ENCODE measurements at places on chromosomes 7 and 10. TPM values are rescaled to one million over a fixed set of nuclear protein-coding genes. Genes with fewer than 3 reads are reported as not detected.

The SMNDC1 gene
- 7.2 TPM for total RNA-seq

The SPDYE17 gene
- total RNA-seq = not detected

The NYAP1 gene
- total RNA-seq = 4.6 TPM

The CYP2C8 gene
- not detected for total RNA-seq

The IGFBP1 gene
- total RNA-seq = not detected

The ACBD7 gene
- total RNA-seq = 0.65 TPM

The TMEM72 gene
- total RNA-seq = not detected

The SPAM1 gene
- total RNA-seq = not detected

The HOXA13 gene
- not detected for total RNA-seq

The GPR15LG gene
- not detected for total RNA-seq

All from vein endothelial cell (primary cell).